ENCODE measurements at places on chromosomes 3 and 15.
A peak's percentile ranks its signal among the peaks of the same experiment; 100 is the strongest.

DNA sequence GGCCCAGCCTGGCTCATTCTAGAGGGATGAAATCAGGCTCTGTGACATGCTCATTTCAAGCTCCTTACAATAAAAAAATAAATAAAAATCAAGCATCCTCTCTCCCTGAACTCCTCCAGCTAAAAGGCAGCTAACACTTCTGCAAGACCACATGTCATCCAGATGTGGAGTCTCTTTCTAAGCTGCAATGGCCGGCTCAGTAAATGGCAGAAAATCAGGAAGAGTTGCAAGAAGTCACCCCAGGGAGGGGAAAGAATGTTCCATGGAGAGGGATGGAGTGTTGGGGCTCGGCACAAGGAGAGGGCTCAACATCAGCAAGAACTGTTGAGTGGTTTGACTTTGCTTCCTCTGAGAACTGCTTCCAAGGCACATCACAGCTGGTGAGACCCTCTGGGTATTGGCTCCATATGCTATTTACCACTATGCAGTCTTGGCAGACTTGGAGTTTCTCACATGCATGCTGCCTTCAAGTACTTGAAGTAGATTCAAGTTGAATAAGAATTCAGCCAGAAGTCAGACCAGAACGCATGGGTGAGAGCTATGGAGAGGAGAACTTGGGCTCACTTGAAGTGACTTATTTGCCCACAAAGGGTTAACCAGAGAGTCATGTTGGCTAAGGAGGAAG lies 689.0 kb downstream of the NTRK3 start:
- no peak for DNase-seq

DNA sequence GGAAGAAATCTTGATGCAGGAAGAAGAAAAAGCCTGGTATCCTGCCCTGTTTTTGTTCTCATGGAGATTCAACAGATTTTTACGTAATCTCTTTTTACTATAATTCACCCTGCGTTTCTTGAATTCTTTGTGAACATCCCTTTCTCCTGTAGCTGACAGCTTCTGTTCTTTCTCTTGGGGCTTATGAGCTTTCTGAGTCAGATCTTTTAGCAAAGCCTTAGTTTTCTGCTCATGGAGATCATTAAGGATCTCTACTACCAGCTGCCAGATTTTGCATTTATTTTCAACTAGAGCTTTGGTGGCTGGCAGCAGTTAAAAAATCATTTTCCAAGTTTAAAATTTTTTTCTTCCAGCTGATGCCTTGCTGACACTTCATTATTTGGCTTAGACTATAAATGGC lies 51.6 kb downstream of the MOBP start:
- no peak for DNase-seq

- DNase-seq, result no peak
These were observed 302.2 kb upstream of the CNTN3 start for GRCh38 chr3:74916696-74917095.

DNA sequence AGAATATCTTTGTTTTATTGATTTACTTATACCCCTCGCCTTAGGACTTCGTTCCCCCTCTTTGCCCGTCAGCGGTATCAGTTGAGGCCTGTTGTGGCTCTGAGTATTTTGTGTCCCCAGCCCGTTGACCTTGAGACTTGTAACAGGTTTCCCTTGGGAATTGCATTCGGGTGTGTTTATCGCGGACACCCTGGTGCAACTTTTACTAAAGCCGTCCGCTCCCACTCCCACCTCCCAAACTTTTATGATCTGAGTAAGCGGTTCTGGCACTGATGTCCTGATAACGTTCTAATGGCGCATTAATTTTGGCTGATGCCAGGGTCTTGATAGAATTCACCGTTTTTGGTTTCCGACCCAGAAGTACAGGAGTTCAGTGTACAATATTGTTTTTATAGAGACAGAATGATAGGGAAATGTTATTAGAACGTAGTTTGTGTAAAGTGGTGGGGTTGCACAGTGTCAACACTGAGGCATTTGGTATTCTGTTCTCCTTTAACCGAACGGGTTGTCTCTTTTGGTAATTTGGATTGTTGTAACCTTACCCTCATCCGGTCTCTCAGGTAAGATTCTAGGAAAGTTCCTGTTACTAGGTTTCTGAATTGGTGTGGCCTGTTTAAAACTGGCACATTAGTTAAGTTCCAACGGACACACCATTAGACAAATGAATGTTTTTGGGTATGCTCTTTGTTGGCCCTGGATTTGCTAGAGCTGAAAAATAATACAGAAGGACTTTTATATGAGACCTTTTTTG lies 47.8 kb downstream of the OIP5 start:
- peak; percentile 42 for DNase-seq

DNA sequence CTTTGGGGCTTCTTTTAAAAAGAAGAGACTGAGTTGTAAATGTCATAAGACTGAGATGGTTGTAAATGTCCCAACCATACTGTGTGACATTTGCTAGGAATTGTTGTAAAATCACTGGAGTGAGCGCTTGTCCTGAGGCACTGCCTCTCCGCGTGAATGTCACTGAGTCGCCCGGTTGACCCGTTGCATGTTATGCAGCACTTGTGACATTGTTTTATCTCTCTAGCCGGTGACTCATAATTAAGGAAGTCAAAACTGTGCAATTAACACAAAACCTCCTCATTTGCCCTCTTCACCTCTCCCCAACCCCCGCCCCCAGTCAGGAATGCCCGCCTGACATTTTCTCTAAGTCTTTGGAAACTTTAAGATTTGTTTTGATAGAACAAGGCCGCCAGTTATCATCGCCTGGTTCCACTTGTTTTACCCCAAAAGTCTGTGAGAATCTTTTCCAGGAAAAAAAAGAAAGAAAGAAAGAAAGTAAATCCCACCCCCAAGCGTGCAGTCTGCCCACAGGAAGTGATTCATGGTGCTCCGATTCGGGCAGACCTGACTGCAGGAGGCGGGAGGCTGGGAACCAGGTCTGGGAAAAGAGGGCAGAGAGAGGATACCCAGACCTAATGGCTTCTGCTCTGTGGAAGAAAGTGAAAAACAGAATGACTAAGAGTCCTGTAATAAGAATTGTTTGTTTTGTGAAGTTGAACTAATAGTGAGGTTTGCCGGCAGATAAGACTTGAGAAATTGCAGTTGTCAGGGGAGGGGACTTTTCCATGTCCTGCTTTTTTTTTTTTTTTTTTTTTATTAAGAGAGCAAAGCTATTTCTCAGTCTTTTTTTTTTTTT lies 84.8 kb downstream of the SMAD3 start:
- peak; percentile 53 for DNase-seq
